ENCODE measurements at places on chromosomes 1 and 21. TPM values are rescaled to one million over a fixed set of nuclear protein-coding genes. Genes with fewer than 3 reads are reported as not detected.

DNA sequence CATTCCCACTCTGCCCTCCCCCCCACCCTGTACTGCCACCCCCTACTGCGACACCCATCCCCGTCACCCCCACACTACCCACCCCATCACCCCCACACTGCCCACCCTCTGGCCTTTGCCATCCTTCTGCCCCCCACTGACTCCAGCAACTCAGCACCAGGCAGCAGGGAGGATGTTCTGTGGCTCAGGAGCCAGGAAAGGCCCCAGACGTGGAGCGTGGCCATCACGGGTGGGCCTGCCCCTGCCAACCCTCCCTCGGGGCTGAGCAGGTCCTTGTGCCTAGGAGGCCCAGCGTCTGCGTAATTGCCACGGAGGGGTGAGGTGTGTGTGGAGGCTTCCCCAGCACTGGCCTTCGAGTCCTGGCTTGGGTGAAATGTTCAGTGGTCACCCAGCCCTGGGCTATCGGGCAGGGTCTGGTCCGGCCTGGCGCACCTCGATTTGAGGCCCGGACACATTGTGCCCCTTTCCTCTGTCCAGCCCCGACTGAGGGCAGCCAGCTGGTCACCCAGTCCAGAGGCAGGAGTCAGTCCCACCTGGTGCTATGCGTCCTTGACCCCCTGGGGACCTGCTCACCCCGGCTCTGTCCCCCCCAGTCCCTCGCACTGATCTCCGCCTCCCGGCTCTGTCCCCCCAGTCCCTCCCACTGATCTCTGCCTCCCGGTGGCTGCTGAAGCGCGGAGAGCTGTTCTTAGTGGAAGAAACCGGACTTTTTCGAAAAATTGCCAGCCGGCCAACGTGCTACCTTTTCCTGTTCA lies 23.0 kb downstream of the ARHGEF16 start:
- no peak for DNase-seq

The PHC2 gene
- total RNA-seq, result 427 TPM

The OR2T29 gene
- not detected for total RNA-seq

The PLA2G2F gene
- not detected for total RNA-seq

DNA sequence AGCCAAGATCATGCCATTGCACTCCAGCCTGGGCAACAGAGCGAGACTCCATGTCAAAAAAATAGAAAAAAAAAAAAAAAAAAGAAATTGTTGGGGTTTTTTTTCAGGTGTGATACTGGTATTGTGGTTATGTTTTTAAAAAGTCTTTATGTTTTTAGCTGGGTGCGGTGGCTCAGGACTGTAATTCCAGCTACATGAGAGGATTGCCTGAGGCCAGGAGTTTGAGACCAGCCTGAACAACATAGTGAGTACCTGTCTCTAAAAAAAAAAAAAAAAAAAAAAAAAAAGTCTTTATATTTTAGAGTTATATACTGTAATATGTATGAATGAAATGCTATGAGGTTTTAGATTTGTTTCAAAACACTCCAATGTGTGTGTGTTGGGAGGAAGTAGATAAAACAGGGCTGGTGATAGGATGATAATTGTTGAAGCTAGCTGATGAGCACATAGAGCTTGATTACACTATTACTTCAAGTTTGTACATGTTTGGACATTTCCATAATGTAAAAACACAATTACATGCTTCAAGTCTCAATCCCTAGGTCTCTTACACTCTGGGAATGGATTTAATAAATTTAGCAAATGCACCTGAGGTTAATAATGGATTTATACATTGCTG lies 30.2 kb upstream of the ATP5PO start:
- no peak for DNase-seq

The AADACL4 gene
- total RNA-seq, result not detected

The CFAP107 gene
- total RNA-seq, result not detected

DNA sequence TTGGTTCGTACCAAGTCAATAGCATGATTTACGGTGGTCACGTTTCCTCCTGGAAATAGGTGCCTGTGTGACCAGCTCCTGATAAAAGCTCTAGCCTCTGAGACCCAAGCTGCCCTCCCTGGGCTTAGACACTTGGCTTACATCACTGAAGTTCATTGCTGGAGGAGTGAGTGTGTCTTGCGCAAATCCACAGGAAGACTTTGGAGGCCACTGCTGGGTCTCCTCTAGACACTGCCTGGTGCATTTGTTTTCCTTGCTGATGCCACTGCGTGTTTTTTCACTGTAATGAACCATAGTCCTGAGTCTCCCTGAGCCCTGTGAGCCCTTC lies 230.6 kb downstream of the DSCAM start:
- DNase-seq, result no peak

The CCDC181 gene
- 0.63 TPM for total RNA-seq

- DNase-seq, result no peak
Measured at GRCh38 chr1:248924696-248925532, 18.9 kb downstream of the PGBD2 start.

The PTGS2 gene
- 0.53 TPM for total RNA-seq

DNA sequence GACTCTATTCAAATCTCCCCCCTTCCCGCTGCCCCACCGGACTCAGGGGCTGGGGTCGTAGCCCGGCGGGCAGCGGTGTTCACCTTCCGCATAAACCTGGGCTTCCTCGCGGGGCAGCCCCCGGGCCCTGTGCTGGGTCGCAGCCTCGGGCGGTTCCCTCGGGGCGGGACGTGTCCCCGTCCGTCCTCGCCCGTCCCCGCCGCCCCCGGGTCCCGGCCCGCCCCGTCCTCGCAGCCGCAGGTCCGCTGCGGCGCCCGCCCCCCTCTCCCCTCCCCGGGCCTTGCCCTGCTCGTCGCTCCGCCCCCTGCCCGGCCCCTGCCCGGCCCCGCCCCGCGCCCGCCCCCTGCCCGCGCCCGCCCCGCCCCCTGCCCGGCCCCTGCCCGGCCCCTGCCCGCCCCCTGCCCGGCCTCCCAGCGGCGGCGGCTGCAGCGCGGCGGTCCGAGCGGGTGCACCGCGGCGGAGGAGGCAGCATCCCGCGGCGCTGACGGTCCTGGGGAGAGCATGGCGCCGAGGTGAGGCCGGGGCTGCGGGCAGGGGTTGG lies at the start of gene COL18A1:
Gene COL18A1, plus strand, starts transcription at position 436 of the 541 bp plus-strand sequence. Its CDS starts 66 bp downstream, at position 502.
- peak; percentile 64 for DNase-seq

The AMPD1 gene
- 98.1 TPM for total RNA-seq

GRCh38 chr21:33053951-33054350 lies 16.0 kb upstream of the OLIG1 start:
- no peak for DNase-seq

The CFHR2 gene
- not detected for total RNA-seq

DNA sequence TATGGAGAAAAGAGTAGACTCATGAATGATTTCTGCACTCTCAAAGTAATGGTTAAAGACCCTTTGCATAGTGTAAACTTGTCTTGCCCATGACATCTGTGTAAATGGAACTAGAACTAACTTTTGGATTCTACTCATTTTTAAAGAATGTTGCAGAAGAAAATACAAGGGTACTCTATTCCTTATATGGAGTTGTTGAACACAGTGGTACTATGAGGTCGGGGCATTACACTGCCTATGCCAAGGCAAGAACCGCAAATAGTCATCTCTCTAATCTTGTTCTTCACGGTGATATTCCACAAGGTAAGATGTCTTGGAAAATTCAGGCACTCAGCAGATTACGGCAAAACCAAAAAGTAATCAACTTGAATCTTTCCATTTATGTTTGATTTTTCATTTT lies 19.8 kb downstream of the CCT8 start:
- DNase-seq, result no peak

DNA sequence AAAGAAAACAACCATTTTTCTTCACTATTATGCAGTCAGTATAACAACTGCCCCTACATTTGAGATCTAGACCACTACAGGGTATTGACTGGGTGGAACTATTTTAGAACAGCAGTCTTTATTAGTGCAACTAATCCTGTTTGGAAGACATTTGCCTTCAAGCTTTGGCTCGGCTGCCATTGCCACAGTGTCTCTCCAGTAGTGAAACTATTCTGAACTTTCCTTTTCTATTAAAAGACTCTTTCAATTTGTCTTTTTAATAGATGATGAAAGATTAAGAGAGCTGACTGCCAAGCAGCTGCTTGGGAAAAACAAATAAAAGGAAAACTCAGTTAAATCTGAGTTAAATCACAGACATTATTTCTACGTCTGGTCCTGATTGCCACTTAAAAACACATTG lies 49.3 kb downstream of the LPGAT1 start:
- no peak for DNase-seq

The MYOG gene
- 171 TPM for total RNA-seq

DNA sequence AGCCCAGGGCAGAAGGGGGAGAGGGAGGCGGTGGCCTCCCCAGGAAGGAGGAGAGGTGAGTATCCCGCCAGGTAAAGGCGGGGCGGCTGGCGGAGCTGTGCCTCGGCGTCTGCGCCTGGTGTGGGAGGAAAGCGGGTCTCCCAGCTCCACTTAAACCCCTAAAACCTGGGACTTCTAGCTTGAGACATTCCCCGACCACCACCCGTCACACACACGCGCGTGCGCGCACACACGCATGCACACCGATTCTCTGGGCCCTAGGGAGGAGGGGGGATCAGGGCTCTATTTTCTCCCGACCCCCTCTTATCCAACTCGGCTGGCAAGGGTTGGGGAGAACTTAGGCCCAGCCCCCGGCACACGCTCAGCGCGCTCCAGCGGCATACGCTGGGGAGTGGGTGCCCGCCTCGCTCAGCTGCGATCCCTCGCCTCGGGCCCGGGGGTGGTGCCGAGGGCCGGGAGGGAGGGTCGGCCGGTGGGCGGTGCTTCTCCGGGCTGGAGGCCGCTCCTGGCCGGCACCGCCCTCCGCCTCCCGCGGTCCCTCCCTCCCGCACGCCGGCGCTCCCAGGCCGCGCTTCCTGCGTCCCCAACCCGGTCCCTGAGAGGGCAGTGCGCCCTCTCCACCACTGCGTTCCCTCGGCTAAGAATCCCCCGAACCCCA lies at the start of gene TMEM51:
Gene TMEM51, plus strand, starts transcription at position 564 of the 658 bp plus-strand sequence. CDS start 61,341 bp downstream, outside the sequence.
- DNase-seq, result peak; percentile 60

The UBL4B gene
- total RNA-seq, result 0.20 TPM

The ADAMTS1 gene
- 53.6 TPM for total RNA-seq

- DNase-seq, result no peak
Measured at GRCh38 chr1:187336441-187337168, 507.9 kb downstream of the PLA2G4A start.

The TPR gene
- 61.8 TPM for total RNA-seq

The DYRK3 gene
- 1.4 TPM for total RNA-seq

The FUCA1 gene
- 8.4 TPM for total RNA-seq

- DNase-seq, result no peak
Measured at GRCh38 chr1:177812144-177812543, 157.7 kb downstream of the SEC16B start.

DNA sequence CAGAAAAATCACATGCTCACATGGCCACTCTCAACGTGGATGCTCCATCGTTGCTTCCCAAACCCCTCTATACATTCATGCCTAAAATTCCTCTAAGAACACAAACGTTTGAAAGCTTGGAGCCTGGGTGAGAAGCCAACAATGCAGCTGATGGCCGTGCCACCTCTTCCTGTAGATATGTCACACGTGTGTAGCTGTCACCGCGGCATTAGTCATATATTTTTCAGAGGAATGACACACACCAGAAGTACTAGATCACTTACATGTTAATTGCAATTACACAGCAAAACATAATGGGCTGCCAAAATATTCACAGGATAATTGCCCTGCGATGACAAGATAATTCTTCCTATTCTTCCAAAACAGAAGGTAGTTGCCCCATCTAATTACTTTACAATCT lies 112.7 kb upstream of the BACE2 start:
- DNase-seq, result no peak

DNA sequence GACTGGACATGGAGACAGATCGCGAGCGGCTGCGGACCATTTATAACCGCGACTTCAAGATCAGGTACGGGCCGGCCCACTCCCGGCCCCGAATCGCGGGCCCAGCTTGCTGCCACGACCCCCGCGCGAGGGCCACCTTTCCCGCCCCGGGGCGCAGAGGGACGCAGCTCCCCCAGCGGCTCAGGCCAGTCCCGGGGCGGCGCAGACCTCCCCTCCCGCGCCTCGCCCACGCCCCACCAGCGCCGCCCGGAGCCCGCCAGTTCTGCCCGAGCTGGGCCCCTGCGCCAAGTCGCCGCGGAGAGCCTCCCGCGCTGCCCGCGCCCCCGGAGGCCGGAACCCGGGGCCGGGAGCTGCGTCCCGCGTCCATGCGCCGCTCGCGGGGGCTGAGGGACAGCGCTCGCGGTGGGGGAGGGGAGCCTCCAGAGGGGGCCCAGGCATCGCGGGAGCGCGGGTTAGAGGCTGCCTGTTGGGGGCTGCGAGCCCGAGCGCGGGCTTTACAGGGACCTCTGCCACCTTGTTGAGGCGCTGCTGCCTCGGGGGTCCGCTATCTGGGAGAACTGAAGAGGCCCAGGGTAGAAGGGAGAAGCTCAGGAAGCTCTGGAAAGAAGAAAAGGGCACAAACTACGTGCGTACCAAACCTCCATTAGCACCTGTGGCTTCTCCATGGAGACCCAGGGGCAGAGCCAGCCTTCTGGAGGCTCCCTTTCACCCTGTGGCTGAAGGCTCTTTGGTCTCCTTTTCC lies 698 bp downstream of the MOV10 start:
- DNase-seq, result peak; percentile 61

- DNase-seq, result peak; percentile 72
Measured at GRCh38 chr21:41460578-41461527, 34.8 kb downstream of the MX1 start.

The ETV3L gene
- total RNA-seq, result not detected

GRCh38 chr1:66752671-66753371 lies 562 bp downstream of the DYNLT5 start:
- DNase-seq, result no peak

The TEX38 gene
- total RNA-seq, result not detected

DNA sequence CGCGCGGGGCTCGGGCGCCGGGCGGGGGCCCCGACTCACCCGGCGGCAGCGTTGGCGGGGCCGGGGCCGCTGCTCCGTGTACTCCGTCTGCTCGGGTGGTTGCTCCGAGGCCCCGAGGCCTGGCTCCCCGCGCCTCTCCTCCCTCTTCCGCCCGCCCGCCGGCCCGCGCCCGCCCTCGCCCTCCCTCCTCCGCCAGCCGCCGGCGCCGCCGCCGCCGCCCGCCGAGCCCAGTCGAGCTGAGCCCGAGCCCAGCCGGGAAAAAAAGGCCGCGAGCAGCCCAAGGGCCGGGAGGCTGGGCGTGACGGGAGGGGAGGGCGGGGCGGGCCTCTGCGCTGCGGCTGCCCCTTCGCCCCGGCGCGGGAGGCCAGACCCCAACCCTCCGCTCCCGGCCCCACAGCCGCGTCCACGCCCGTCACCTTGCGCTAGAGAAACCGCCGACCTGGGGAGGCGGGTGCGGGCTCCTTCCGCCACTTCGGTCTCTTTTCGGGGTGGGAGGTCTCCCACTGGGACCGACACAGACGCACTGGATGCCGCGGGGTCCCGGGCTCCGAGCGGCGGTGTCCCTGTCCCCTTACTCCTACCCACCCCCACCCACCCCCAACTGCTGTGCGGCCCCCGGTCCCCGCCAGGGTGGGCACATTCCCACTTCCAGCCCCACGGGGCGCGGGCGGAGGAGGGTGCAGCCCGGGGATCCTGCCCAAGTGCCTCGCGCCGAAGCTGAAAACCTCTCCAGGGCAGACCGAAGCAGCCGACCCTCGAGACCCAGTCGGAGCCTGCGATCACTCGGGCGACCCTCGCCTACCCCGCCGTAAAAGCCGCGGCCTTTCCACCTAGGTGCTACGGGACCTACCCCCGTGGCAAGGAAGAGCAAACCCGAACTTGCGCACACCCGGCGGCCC lies at the start of gene CERS2:
Gene CERS2, minus strand, starts transcription at position 256 of the 899 bp plus-strand sequence. CDS start 5,745 bp downstream, outside the sequence.
- peak; percentile 92 for DNase-seq

The OR2T33 gene
- total RNA-seq, result not detected

The ATXN7L2 gene
- total RNA-seq, result 4.4 TPM

The GUCA2B gene
- total RNA-seq, result not detected

GRCh38 chr1:30345491-30346130 lies 377.8 kb downstream of the MATN1 start:
- no peak for DNase-seq
